Occipital lobe (tissue), 3 donors: ENCODE measurements at places on chromosomes 1 and 21. TPM values are rescaled to one million over a fixed set of nuclear protein-coding genes. Genes with fewer than 3 reads are reported as not detected.
A peak's percentile ranks its signal among the peaks of the same experiment; 100 is the strongest.

TRIM45 gene
- total RNA-seq, result 5.0 TPM

DNA sequence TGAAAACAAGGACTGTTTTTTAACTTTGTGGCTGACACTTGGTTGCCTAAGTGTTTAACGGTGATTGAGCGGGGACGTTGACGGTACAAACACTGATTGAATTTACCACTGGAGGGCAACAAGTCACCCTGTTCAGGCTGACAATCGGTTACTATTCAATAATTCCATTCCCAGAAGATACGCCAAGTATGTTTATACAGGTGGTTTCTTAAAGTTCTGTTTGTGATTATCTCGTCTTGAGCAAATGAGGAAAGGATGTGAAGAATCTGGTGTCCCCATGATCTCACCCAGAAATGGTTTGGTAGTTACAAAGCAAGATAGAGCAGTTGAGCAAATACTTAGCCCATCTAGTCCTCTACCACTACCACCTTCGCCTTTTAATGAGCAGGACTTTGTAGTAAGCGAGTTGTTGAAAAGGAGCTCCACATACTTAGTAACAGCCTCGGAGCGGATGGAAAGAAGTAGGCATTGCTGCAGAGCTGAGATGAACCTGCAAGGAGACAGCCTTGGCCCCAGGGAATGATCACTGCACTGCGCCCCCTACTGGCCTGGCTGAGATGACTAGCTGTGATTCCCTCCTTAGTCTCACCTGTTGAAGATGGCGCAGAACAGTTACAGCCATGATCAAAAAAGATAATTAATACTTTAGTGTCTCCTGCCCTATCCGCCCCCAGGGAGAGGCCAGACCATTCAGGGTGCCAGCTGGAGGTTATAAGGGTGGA, 36.3 kb downstream of the IFNAR1 start:
- no peak for DNase-seq

CR1L gene
- total RNA-seq, result 0.16 TPM

- DNase-seq, result no peak
Measured at GRCh38 chr1:163085904-163086268, 16.7 kb downstream of the RGS4 start.

DNA sequence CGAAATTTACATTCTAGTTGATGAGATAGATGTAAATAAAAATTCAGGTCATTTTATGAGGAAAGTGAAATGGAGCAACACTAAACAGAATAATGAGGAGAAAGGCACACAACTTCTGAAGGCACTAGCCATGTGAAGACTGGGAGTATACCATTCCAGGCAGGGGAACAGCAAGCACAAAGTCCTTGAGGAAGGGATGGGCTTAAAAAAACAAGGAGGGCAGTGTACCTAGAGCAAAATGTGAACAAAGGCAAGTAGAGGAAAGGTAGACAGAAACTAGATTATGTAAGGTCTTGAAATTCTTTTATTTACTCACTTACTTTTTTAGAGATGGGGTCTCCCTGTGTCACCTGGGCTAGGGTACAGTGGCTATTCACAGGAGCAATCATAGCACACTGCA, 54.1 kb upstream of the LRIG2 start:
- DNase-seq, result no peak

- no peak for DNase-seq
Measured at GRCh38 chr1:179550746-179551682, 24.7 kb downstream of the NPHS2 start.

GRCh38 chr1:33563699-33564098, 91.3 kb downstream of the ZSCAN20 start:
- no peak for DNase-seq

- DNase-seq, result no peak
Measured at GRCh38 chr1:88298506-88298905, 385.6 kb upstream of the PKN2 start.

LYPD8 gene
- not detected for total RNA-seq

DNA sequence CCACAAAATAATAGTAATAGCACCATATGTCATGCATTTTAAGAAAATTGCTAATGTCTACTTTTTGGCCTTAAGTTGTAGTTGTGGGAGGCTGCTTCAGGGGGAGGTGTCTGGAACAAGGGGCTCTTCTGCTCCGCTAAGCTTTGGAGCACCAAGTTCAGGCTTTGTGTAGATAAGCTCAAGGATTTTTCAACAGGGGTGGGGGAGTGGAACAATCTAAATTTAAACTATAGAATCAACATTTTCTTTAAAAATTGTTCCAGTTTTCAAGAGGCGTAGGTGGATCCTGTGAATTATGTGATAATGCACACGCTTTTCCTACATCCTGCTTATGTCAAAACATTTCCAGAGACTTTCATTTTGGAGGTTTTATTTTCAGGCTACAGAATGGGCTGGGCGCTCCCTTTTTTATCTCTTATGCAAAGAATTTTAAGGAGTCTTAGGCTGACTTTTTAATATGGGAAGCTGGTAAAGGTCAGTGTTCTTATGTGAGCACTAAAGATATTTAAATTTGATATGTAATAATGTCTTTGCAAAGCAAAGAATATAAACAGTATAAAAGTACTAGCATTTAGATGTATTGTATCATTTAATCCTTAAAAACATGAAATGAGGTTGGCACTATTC, 9.9 kb downstream of the ATP1A1 start:
- DNase-seq, result no peak

GRCh38 chr1:30083800-30084464, 639.5 kb downstream of the MATN1 start:
- DNase-seq, result no peak

DNA sequence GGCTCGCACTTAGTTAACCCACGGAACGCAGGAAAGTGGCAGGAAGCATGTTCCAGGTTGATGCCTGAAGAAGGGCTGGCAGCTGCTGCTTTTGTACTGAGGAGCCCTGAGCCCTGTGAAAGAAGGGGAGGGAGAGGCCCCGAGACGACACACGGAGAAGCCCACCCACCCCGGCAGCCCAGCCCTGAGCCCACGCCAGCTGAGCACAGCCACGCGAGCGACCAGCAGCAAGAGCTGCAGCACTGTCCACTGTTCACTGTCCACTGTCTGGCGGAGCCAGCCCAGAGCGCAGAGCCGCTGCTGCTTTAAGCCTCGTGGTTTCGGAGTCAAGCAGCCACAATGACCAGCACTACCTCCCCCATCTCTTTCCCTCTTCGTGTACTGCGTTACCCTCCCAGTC, 5.3 kb downstream of the LRRC47 start:
- no peak for DNase-seq

MCOLN3 gene
- total RNA-seq, result not detected

GRCh38 chr1:40939320-40940059, 40.0 kb upstream of the CTPS1 start:
- DNase-seq, result no peak

WASF2 gene
- total RNA-seq, result 6.1 TPM

TESK2 gene
- total RNA-seq, result 1.9 TPM

S100A9 gene
- 26.5 TPM for total RNA-seq

PTAFR gene
- total RNA-seq, result 4.7 TPM

PRDM16 gene
- 6.7 TPM for total RNA-seq

DNA sequence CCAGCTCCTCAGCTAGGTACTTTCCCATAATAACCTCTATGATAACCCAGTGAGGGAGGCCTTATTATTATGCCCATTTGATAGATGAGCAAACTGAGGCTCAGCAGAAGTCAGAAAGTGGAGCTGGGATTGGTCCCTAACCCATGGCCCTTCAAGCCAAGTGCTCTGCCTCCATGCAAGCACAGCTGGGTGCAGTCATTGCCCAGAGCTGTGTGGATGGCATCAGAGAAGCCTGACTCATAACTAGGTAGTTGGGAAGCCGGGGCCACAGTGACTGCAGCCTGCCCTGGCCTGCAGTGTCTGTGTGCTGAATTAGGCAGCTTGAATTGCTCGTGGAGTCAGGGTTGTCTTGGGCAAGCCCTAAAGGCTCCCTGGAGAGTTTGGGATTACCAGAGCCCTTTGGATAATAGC, 89.9 kb upstream of the SLC2A1 start:
- no peak for DNase-seq

DNA sequence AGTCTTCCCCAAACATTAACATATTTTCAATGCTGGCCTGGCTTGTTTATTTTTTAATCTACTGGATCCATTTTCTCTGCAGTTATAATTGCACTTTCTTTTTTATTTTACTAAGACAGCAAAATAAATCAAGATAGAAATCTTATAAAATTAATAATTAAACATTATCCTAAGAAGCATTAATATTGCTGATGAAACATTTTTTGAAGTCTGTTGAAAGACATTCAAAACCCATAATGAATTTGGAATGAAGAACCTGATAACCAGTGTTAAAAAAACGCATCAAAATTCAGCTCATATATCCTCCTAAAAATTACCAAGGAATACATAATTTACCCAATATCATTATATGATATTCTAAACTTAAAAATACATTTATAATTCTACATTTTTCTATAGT, 675.7 kb upstream of the PRMT6 start:
- DNase-seq, result no peak

- DNase-seq, result no peak
Measured at GRCh38 chr1:206685334-206685768, 646 bp downstream of the MAPKAPK2 start.

- DNase-seq, result no peak
Measured at GRCh38 chr21:45257673-45258341, 29.9 kb downstream of the POFUT2 start.

- DNase-seq, result no peak
Measured at GRCh38 chr1:89041119-89041641, 18.5 kb upstream of the GBP3 start.

SIK1 gene
- 0.47 TPM for total RNA-seq

DNA sequence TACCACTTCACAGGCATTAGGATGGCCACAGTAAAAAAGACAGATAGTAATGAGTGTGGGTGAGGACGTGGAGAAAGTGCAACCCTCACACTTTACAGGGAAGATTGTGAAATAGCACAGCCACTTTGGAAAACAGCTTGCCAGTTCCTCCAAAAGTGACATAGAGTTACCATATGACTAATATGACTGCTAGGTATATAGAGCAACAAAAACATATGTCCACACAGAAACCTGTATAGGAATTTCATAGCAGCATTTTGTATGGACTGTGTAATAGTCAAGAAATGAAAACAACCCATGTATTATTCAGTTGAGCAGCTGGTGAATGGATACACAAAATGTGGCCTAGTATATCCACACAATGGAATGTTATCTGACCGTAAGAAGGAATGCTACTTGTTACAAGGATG, 30.4 kb upstream of the LBR start:
- DNase-seq, result no peak

- DNase-seq, result no peak
Measured at GRCh38 chr1:60345621-60346020, 272.1 kb upstream of the C1orf87 start.

NCAM2 gene
- total RNA-seq, result 82.8 TPM

DNA sequence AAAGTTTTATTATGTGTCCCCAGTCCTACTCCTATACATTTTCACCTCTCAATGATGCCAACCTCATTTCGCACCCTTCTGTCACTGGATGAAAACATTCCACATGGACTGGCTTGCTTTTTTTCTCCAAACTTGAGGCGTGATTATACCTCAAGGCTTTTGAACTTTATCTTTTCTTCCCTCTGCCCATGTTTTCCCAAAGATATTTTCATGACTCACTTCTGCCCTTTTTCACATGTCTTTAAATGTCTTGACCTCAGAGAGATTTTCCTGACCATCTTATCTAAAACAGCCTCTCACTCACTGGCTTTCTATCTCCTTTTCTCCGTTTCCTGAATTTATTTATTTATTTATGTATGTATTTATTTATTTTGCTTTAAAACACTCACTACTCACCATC, 659.0 kb downstream of the PTPRC start:
- DNase-seq, result no peak

DNA sequence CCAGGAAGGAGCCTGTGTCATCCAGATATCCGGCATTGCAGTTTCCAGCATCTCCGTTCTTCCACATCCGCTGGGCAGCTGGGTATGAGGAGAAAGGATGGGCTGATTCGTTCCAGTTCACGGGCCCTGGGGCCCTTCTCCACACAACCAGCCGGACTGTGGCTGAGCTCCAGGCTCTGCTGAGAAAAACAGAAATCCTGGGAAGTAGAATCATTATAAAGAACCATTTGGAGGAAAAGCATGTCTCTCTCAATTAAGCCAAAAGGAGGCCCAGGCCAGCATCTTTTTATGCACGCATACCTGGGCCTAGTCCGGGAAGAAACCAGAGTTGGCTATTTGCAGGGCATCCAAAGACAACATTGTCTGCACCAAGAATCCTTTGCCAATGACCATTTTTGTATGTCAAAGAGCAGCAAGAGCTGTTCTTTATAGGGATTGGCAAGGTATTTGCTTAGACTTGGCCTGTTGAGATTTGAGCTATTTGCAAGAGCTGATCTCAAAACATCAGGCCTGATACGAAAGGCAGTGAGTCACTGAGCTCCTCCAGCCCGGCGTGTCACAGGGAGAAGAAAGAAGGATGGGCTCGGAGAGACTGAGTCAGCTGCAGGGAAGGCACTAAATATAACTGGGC, 84.9 kb upstream of the ARHGEF16 start:
- peak; percentile 47 for DNase-seq

DNA sequence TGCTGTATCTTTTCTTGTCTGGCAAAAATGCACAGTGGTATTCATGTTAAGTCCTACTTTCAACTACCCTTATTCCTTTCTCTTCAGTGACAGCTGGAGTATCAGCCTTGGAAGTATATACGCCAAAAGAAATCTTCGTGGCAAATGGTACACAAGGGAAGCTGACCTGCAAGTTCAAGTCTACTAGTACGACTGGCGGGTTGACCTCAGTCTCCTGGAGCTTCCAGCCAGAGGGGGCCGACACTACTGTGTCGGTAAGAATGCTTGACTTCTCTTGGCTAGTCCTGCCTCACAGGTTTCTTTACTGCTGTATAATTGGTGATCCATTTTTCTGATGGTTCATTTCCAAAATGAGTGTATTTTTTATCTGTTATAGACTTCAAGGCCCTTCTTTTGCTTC, 43.7 kb downstream of the MPZL1 start:
- no peak for DNase-seq

DNA sequence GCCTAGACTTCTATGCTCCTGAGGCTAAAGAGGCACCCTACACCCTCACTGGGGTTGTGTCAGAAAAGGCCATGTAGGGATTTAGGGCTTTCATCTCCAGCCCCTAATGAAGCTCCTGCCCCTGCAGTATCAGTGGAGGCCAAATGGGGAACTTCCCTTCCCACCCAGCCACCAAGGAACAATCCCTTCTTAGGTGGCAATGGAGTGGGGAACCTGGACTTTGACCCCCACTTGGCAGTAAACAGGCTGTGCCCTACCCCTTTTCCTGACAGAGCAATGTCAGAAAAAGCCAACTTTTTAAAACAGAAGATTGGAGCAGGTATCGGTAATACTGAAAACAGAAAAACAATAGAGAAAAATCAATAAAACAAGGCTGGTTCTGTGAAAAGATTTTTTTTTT, 35.5 kb upstream of the SLC19A2 start:
- DNase-seq, result no peak

RNF186 gene
- total RNA-seq, result not detected

DNA sequence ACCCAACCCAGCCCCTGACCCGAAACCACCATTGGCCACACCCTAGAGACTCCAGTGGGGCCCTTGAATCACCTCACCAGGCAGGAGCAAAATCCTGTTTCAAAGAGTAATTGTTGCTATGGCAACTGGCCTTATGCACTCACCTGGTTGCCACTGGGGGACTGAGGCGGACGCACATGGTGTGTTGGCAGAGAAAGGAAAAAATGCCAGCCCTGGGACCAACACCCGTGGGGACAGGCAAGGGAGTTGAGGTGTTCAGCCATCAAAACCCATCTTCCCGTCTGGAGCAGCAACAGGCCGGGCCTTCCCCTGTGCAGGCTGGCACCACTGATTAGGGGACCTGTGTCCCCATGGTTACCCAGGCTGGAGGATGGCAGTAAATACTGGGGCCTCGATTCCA, 395.8 kb upstream of the VAMP3 start:
- no peak for DNase-seq
